ENCODE measurements at places on chromosomes 4 and X.

GRCh38 chr4:111992351-111993168, 152.7 kb upstream of the FAM241A start:
- DNase-seq: no peak

GRCh38 chrX:45421806-45422205, 221.1 kb upstream of the DIPK2B start:
- DNase-seq: no peak

DNA sequence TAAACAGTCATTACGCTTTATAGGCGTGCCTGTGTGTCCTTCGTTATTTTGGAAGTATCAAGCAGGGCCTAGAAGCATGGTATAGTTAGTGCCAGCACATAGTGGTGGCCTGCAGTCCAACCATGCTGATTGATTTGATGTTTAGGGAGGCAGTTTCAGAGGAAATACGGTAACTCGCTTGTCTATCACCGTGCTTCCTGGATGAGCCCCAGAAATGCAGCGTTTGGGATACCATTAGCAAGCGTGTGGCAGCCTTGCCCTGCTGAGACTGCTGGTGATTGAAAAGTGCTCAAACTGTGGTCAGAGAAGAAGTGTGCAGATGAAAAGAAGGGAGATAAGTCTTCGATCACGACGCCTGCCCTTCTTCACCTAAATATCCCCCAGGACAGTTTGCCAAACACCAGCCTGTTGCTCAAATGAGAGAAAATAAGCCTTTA, 158.4 kb downstream of the CHIC2 start:
- DNase-seq: peak; percentile 84

DNA sequence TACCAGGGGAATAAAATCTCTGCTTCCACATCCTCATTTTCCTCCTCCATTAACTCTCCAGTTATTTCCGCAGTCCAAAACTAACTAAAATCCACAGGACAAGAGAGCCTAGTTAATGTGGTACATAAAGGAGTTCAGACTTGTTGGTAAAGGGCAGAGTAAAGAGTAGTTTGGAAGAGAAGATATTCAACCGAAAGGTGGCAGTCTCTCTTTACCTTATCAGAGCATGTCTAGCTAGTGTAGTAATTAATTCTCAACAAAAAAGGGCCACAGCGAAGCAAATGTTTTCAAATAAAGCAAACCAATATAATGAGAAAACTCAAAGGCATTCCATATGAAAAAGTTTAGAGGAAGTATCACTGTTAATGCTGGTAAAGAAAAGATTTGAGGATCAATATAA, 286.5 kb downstream of the GLUD2 start:
- no peak for DNase-seq

DNA sequence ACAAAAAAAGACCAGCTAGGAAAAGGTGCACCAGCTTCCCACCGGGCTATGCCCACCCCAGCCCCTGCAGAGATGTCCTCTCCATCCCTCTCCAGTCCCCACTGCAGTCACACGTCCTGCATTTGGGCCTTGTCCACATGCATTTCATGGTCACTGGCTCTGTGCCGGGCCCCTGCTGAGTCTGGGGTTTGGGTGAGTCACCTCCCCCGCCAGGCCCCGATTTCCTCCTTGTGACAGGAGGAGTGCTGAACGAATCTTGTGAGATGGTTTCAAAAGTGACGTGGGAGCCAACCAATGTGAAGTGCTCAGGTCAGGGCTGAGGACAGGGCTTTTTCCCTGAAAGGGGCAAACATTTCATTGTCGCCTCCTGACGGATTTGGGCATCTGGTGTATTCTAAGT, 7.1 kb downstream of the CPZ start:
- DNase-seq: peak; percentile 86

GRCh38 chrX:21781525-21781924, 23.6 kb upstream of the SMPX start:
- DNase-seq: no peak

DNA sequence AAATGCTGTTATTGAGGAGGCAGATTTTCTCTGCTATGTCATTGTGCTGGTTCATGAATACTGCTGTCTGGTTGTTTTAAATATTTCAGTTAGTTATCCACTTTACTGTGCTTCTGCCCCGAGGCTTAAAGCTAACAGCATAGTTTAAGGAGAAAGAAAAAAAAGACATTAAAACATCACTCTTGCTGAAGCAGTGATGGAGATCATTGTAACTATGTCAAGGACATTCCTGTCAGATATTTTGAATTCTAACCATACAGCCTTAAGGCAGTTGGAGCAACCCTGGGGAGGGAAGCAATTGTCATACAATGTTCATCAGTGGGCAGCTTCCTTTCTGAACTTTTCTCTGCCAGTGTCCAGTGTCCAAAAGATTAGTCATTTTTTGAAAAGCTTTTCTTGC, 199.0 kb upstream of the DDX53 start:
- DNase-seq: peak; percentile 0

GRCh38 chr4:164169591-164169990, 584.3 kb upstream of the SMIM31 start:
- peak; percentile 3 for DNase-seq

DNA sequence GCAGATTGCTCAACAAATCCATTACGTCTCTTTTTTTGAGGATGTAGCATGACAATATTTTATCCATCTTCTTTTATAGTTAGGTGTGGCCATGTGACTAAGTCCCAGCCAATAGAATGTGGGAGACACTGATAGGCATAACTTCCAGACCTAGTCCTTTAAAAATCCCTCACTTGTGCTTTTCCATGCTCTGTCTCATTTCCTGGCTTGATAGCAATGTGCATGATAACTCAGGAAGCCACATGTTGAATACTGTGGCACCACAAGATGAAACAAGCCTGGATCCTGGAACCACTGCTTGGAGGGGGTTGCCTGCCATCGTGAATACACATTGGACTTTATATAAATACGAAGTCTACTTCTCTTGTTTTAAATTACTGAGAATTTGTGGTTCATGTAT, 184.0 kb upstream of the NEIL3 start:
- DNase-seq: no peak

GRCh38 chr4:181008164-181008563, 1235.0 kb upstream of the TENM3 start:
- no peak for DNase-seq

- no peak for DNase-seq
Measured at GRCh38 chrX:111270339-111270738, at the start of gene CAPN6. Gene CAPN6 (minus strand): TSS chrX:111270483. CDS start chrX:111263936, 6,547 bp downstream.

DNA sequence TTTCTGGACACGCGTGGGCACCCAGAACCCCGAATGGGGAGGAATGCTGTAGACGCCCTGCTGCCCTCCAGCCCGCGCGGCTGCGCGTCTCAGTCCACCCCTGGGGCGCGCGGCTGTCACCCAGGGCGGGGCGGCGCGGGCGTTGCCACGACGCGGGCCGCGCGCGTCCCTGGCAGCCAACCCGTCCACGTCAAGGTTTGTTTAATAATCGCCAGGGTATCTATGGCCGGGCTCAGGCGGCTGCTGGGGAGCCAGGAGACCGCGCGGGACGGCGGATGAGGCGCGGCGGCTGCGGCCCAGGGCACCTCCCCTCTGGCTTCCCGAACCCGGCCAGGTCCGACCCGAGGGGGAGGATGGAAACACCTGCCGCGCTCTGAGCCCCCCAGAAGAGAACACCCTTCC, at the start of gene SPATA18:
Gene SPATA18 (plus strand): TSS at position 92 of the 402 bp plus-strand sequence. CDS start 401 bp downstream, outside the sequence.
- no peak for DNase-seq

GRCh38 chr4:10198365-10198764, 81.8 kb upstream of the WDR1 start:
- no peak for DNase-seq

- no peak for DNase-seq
Measured at GRCh38 chr4:36439556-36439955, 158.1 kb downstream of the DTHD1 start.

- no peak for DNase-seq
Measured at GRCh38 chr4:156521631-156522030, 450.0 kb downstream of the PDGFC start.

DNA sequence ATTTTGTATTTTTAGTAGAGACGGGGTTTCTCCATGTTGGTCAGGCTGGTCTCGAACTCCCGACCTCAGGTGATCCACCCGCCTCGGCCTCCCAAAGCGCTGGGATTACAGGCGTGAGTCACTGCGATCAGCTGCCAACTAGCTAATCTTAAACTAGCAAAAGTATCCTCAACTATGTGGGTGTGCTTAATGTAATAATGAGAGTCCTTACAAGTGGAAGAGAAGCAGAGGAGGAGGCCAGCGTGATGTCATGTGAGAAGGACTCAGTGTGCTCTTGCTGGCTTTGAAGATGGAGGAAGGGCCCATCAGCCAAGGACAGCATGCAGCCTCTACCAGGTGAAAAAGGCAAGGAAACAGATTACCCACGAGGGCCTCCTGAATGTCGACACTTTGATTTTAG, 19.6 kb downstream of the SCD5 start:
- no peak for DNase-seq

GRCh38 chr4:153137159-153137558, 67.1 kb upstream of the TRIM2 start:
- no peak for DNase-seq

DNA sequence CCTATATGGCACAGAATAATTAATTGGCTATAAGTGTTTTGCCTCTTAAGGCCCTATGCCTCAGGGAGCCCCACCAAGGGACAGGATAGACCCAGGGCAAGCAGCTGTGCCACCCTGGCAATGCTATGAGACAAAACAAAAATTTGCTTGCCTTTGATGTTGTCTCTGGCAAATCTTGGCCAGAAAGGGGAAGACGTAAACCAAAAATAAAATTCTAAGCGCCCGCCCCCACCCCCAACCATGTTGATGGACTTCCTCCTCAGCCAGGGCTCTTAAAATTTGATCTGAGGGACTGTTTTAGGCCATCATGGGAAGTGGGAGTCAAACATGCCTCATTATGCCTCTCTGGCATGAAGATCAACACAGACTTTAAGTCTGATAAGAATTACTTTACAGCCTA, 130.5 kb upstream of the APOOL start:
- no peak for DNase-seq

DNA sequence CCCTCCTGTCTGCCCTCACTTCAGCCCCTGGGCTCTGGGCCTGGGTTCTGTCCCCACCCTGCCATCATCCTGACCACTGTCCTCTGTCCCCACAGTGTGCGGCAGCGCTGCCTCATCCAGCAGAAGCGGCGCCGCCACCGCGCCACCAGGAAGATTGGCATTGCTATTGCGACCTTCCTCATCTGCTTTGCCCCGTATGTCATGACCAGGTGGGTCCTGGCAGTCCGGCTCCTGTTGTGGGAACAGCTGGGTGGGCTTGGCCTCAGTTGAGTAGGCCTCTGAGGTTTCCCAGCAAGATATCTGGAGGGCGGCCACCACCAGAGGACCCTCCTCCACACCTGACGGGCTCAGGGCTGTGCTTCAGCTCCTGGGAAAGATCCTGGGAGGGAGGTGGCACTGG, 2.2 kb downstream of the GPR78 start:
- DNase-seq: no peak

GRCh38 chrX:20727447-20727846, 460.7 kb upstream of the RPS6KA3 start:
- DNase-seq: no peak

GRCh38 chrX:84044051-84044450, 143.9 kb downstream of the RPS6KA6 start:
- DNase-seq: no peak

- no peak for DNase-seq
Measured at GRCh38 chrX:110531873-110532580, 173.4 kb downstream of the RTL9 start.

DNA sequence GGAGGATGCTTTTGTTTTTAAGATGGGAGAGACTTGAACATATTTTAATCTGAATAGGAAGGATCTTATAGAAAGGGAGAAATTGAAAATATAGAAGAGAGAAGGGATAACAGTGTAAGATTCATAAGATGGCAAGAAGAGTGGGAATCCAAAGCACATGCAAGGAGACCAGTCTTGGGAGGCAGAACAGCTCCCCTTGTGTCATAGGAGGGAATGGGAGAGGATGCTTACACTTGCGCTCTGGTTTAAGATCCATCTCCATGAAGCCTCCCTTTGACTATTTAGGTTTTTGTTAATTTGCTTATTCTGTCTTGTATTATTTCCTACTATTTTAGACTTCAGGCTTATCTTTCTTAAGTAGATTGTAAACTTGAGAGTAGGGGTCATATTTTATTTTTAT, 42.7 kb downstream of the KIF4A start:
- DNase-seq: peak; percentile 25

DNA sequence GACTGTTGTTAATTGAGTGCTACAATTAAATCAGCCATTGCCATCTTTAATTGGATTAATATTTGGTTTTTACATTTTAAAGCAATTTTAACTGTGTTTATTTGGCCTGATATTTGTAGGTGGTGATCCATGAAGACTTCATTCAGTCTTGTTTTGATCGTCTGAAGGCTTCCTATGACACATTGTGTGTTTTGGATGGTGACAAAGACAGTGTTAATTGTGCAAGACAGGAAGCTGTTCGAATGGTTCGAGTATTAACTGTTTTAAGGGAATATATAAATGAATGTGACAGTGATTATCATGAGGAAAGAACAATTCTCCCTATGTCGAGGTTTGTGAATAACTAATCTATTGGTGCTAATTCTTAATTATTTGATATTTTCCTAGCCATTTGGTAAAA, 82.6 kb downstream of the USP9X start:
- peak; percentile 20 for DNase-seq

DNA sequence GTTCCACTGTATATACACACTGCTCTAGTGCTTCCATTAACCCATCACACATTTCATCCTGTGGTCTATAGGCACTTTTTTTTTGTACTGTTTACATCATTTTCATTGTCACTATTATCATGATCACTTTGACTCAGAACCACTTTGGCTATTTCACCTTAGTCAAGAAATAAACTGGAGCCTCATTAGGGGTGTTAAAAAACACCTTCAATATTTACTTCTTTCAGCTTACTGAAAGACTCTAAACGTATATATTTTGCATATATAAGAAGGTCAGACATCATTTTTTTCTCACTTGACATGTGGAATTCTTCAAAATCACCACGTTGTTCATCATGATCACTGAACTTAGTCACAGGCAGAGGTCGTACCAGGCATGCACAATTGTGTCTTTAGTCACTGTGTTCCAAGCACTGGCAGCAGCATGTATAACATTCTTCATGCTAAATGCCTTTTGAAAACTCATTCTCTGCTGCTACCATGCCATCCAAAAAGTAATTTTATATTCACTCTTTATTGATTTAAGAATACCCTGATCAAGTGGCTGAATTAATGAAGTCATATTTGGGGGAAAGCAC, 229.2 kb upstream of the ARSJ start:
- DNase-seq: peak; percentile 15
